Stimulated activated CD4-positive, alpha-beta T cell treated with anti-CD3 and anti-CD28 coated beads, Interleukin-12 subunit alpha, Interleukin-12 subunit beta, amount 100 ng/mL, for 4 hours (primary cell): ENCODE measurements at places on chromosomes 1 and 21.

GRCh38 chr1:8266436-8267165 lies 51.3 kb upstream of the SLC45A1 start:
- DNase-seq = no peak

DNA sequence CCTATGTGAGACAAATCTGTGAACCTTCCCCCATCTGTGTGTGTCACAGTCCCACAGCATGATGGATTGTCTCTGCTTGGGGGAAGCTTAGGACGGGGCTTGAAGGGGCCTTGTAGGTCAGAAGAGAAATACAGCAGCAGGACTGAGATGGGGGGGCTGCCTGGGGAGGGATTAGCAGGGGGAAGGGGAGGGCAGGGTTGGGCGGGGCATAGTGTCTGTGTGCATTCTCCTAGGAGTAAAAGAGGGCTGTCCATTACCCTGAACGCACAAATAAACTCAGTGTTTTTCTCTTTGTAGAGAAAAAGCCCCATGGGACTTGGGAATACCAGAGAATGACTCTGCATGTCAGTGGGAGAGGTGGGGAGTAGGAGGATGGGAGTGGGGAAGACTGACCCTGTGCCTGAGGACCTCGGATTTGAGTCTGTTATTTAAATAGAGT lies 16.4 kb downstream of the RNF220 start:
- DNase-seq = no peak

DNA sequence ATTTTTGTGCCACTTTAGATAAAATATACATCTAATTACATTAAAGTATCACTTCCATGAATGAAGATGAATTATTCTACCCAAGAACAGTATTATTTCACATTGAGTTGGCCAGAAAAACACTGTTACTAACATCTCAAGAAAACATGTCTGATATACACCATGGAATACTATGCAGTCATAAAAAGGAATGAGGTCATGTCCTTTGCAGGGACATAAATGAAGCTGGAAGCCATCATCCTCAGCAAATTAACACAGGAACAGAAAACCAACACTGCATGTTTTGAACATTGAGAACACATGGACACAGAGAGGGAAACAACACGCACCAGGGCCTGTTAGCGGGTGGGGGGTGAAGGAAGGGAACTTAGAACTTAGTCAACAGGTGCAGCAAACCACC lies 69.0 kb downstream of the TESK2 start:
- DNase-seq = no peak

GRCh38 chr1:161989108-161989507 lies 34.6 kb downstream of the OLFML2B start:
- no peak for DNase-seq

GRCh38 chr1:237961754-237962153 lies 71.0 kb upstream of the ZP4 start:
- DNase-seq = no peak

- DNase-seq = no peak
Observed at GRCh38 chr1:9903801-9904527, 6.1 kb downstream of the CTNNBIP1 start.

DNA sequence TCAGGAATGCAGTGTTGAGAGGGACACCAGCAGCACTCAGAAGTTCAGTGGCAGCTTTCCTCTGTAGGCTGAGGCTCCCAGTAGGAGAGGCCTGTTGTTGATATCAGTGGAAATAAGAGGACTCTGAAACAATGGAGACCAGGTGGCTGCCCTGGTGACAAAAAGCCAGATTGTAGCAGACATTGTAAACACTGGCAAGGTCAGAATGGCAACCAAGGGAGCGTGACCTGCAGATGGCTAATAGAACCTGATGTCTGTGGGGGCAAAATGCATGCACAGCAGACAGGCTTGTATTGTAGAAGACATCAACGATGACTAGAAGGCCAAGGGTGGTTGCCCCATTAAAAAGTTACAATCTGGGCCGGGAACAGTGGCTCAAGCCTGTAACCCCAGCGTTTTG lies 53.1 kb upstream of the GPR37L1 start:
- no peak for DNase-seq

DNA sequence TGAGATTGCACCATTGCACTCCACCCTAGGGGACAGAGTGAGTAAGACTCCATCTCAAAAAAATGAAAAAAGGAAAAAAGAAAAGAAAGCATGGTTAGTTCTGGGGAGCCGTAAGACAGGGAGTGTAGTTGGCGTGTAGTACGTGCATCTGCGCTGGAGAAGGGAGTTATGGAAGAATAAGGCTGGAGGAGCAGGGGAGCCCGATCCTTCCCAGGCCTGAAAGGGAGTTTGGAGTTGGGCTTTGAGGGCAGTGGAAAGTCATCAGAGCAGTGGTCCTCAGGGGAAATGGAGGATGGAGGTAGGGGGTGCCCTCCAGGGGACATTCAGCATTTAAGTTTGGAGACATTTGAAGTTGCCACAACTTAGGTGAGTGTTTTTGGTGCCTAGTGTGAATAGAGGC lies 11.3 kb upstream of the TMEM201 start:
- no peak for DNase-seq

DNA sequence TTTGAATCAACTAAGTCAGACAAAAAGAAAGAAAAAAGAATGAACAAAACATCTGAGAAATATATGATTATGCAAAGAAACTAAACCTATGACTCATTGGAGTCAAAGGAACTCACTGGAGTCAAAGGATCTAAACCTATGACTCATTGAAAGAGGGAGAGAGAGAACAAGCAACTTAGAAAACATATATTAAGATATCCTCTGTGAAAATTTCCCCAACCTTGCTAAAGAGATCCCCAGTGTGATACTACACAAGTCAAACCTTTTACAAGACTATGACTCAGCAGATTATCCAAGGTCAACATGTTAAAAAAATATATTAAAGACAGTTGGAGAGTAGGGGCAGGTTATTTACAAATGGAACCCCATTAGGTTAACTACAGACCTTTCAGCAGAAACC lies 1538.3 kb downstream of the NCAM2 start:
- DNase-seq = no peak
